SW480 (cell line): ENCODE measurements at places on chromosomes 4 and X.

DNA sequence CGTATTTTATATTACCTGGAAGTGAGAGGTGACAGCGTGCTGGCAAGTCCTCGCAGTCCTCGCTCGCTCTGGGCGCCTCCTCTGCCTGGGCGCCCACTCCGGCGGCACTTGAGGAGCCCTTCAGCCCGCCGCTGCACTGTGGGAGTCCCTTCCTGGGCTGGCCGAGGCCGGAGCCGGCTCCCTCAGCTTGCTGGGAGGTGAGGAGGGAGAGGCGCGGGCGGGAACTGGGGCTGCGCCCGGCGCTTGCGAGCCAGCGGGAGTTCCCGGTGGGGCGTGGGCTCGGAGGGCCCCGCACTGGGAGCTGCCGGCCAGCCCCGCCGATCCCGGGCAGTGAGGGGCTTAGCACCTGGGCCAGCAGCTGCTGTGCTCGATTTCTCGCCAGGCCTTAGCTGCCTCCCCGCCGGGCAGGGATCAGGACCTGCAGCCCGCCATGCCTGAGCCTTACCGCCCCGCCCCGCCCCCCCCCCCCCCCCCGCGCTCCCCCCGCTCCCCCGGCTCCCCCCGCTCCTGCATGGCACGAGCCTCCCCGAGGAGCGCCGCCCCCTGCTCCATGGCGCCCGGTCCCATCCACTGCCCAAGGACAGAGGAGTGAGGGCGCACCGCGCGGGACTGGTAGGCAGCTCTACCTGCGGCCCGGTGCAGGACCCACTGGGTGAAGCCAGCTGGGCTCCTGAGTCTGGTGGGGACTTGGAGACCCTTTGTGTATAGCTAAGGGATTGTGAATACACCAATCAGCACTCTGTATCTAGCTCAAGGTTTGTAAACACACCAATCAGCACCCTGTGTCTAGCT is 298.9 kb upstream of the MAGEB16 start:
- DNase-seq = no peak

GRCh38 chr4:87985097-87985886 is 9.8 kb downstream of the SPP1 start:
- DNase-seq = peak; percentile 56

- no peak for DNase-seq
Observed at GRCh38 chr4:5204781-5205180, 153.5 kb downstream of the STK32B start.

- DNase-seq = peak; percentile 7
Observed at GRCh38 chrX:13360146-13360545, 40.3 kb upstream of the ATXN3L start.

GRCh38 chr4:10239982-10240654 is 123.5 kb upstream of the WDR1 start:
- no peak for DNase-seq

DNA sequence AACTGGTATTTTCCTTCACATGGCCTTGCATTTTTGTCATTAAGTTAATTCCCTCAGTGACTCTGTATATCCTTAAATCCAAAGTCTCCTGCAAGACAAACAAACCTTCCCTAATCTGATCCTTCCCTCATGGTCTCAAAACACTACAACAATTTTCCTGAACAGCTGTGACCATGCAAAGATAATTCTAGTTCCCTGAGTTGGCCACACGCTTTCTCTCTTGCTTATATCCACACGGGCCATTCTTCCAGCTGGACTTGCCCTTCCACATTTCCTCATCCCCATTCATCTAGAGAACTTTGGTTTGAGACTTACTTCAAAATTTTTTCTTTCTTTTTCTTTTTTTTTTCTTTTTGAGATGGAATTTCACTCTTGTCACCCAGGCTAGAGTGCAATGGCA is 1590.7 kb downstream of the STIM2 start:
- DNase-seq = no peak

DNA sequence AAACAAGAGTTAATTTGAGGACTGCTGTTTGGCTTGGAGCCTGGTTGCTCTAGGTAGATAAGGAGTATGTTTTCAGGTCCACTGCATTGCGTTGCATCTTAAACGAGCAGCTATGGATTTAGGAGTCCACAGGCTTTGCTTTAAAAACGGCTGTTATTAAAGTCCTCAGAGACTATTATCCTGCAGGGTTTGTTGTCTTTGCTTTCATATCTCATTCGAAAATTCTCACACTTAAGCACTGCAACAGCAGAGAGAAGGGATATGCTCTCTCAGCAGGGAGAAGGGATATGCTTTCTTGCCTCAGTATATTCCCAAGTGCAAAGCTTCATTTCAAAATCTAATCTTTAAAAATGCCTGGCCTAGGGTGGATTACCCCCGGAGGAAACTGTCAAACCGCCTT is 444.7 kb upstream of the FTHL17 start:
- DNase-seq = no peak

DNA sequence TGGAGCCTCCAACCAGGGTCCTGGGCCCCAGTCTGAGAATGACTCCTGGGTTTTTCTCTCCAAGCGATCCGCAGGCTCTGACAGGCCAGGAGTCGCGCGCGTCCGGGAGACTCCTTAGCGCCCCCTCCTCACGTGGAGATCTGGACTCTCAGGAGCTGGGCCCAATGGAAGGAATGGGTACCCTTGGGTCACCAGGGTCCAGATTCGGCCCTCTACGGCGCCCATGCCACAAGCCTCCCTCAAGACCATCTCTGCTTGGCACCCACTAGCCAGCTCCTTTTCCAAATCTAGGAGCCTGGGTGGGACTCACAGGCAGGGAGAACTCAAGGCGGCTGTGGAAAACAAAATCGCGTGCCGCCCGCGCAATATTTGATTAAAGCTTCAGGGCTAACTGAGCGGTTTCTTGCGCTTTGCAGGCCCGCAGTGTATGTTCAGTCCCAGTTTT is 7.1 kb downstream of the HAND2 start:
- no peak for DNase-seq

DNA sequence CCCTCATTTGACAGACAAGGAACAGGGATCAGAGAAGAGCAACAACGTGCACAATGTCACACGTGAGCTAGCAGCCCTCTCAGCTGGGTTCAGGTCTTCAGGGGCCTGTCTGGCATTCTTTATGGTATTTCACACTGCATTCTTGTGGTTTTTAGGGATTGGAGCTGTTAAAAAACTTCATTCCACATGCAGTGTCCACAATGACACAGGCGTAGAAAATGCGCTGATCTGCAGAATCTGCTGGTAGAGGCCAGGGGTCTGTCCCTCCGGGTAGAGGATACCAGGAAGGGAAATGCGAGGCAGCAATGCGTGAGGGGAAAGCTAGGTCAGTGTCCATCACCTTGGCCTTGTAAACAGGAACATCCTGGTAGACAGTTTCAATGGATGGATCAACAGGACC is 36.6 kb downstream of the MAP7D3 start:
- peak; percentile 25 for DNase-seq

DNA sequence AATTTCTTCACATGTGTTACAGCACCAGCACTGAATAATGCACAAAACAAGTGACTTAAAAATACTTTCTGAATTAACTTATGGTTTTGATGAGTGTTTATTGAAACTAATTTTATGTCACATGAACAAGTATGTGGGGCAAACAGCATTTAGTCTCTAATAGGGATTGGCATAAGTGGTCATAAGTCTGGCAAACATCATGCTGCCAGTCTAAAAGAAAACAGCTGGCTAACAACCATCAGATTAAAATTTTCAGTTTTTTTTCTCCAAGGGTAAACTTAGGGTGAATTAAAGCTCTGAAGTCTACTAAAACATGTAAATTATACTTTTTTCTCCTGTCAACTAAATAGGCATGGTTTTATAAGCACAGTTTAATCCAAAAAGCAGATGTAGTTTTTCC is 1014.2 kb downstream of the FAT4 start:
- DNase-seq = no peak

- no peak for DNase-seq
Observed at GRCh38 chrX:133444196-133444595, 28.9 kb upstream of the GPC4 start.

DNA sequence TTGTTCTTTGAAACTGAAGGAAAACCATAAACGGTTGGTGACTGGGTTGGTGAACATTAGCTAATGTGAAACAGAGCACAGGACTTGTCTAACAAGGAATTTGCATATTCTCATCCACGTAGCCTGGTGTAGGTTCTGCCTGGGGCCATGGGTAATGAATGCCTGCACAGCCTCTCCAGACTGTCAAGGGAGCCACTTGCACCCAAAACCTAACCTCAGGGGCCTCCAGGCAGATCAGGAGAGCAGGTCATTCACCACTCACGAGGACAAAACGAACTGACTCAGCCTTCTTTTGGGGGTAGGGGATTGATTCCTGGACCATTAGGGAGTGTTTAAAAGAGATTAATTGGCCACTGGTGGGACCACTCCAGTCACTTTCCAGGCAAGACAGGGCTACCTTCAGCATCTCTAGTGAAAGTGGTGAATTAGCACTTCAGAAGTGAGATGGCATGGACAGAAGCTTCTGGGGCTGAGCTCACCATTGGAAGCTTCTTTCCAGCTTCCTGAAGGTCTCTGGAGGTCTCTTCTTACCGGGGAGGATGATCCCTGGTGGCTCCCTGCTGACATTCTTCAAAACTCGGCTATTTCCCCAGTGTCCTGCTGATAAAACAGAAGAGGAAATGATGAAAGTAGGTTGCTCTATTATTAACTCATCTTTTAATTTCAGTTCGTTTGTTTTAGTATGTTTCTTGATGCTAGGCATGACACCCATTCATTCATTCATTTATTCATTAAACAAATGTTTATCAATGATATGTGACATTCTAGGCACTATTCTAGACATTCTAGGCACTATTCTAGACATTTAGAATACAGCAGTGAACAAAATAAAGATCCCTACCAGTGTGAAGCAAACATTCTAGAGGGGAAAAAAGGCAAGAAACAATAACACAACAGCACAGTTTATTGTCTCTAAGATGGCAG is 104.5 kb upstream of the LNX1 start:
- DNase-seq = no peak

DNA sequence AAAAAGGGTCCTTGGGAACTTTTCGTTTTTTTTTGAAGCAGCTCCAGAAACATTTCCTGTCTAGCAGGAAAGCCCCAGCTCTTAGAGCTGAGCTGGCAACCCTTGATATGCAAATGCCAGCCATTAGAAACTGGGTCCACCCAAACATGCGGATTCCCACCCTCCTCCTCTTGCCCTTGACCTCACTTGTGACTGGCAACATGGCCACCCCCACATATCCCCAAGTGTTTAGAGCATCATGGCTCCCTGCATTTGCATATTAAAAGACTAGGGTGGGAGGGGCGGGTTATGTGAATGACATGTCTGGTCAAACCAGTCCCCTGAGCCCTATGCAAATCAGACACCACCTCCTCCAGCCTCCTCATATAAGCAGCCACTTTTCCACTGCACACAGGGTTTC is 671.1 kb downstream of the FAT4 start:
- no peak for DNase-seq

DNA sequence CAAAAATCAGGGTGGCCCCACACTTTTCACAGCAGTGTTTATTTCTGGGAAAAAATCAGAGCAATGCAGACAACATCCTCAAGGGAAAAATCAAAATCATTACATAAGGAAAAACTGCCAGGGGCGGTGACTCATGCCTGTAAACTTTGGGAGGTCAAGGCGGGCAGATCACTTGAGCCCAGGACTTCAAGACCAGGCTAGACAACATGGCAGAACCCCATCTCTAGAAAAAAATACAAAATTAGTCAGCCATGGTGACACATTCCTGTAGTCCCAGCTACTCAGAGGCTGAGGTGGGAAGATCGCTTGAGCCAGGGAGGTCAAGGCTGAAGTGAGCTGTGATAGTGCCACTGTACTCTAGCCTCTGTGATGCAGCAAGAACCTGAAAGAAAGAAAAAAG is 102.8 kb downstream of the NAF1 start:
- no peak for DNase-seq

DNA sequence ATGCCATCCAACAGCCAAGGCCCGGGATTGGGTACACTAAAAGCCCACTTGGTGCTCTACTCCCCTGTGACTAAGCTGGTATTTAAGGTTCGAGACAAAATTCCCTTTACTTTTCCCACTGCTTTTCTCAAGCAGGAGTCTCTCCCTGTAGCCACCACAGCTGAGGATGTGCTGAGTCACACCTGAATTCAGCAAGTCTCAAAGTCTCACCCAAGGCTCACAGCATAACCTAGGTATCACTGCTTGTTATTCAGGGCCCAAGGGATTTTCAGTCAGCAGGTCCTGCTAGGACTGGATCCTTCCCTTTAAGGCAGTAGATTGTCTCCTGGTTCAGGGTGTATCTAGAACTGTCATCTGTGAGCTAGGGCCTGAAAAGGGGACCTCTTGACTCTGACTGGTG is 39.2 kb downstream of the FMR1NB start:
- DNase-seq = no peak

DNA sequence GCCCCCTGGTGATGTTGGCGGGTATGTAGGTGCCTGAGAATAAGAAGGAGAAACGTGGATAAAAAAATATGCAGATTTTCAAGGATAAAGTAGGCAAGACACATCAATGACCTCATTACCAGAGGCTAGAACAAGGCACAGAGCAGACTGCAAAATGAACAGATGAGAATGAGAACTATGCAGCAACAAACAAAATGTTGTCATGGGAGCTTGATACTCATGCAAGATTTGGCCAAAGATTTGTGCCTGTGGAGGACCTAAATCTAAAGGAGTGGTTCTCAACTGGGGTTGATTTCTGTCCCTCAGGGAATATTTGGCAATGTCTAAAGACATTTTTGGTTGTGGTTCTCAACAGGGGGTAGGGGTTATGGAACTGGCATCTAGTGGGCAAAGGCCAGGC is 177.3 kb downstream of the FRMPD4 start:
- DNase-seq = no peak

DNA sequence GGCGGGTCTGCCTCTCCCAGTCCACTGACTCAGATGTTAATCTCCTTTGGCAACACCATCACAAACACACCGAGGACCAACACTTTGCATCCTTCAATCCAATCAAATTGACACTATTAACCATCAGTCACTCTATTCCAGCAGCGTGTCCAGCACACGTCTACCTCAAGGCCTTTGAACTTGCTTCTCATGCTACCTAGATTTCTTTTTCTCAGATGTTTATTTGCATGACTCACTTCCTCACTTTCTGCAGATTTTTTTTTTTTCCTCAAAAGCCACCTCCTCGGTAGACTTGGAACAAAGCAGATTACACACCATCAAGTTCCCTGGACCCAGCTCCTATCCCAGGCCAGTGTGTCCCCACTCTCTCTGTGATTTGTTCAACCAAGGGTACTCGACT is 49.5 kb downstream of the SUPT20HL2 start:
- DNase-seq = peak; percentile 4

DNA sequence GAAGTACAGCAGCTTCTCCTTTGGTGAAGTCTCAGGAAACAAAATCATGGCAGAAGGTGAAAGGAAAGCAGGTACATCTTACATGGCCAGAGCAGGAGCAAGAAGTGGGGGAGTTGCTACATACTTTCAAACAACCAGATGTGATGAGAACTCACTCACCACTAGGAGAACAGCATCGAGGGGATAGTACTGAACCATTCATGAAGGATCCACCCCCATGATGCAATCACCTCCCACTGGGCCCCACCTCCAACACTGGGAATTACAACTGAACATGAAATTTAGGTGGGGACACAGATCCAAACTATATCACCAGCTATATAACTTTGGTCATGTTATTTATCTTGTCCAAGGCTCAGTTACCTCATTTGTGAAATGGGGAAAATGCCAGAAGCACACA is 159.4 kb downstream of the OPHN1 start:
- peak; percentile 3 for DNase-seq

DNA sequence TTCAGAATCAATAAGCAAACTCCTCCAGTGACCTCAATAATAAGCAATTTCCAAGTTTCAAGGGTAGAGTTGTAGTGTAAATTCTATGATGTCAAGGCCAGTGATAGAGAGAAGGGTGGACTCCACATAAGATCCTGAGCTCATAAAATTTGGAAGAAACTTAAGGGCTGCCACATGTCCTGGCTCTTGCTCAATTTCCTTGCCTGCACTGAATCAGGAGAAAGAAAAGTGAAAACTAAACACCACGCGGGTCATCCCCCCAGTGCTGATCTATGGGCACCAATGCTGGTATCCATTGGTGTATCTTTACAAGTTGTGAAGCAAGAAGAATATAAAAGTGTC is 392.0 kb upstream of the INTU start:
- DNase-seq = no peak
